Fibroblast of upper back skin (primary cell): ENCODE measurements at places on chromosomes 16 and 17.

- peak; percentile 82 for DNase-seq
Observed at GRCh38 chr17:72390675-72391508, 270.1 kb downstream of the SOX9 start.

- DNase-seq = no peak
Observed at GRCh38 chr17:39777534-39778365, 40.0 kb downstream of the GRB7 start.

- no peak for DNase-seq
Observed at GRCh38 chr17:28369684-28370034, 448 bp downstream of the VTN start.

DNA sequence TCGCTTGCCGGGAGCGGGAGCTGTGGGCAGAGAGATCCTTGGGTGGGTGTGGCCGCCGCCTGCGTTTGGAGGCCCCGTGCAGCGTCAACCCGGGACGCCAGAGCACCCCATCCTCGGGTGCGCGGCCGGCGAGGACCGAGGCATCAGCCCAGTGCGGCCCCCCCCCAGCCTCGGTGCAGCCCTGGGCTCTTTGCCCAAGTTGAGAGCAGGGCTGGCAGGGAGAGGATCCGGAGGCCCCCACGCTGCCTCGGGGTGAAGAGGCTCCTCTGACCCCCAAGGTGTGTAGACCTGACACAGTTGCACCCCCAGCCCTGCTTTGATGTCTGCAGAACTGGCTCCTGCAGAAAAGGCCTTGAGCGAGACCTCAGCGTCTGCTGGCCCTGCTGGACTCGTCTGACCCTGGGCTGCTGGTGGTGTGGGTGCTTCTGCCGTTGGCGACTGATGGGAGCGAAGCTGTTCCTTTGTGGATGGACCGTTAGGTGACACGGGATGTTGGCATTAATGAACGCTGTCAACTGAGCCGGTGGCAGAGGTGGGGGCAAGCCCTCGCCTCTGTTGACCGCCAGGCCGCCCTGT lies 8.0 kb downstream of the CACNA1H start:
- DNase-seq = no peak
